ENCODE measurements at places on chromosomes 2 and 18.

DNA sequence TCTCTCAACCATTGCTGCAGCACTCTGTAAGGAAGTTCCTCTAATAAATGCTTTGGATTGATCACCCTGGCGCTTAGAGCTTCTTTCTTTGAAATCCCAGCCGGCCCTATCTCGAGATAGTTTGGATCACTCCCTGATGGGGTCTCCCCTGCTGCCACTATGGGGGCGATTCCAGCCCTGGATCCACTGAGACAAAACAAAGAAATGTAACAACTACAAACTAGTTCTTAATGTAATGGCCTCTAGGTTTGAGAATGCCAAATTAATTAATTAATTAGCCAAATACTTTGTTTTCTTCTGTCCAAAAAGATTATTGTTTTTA lies 15.2 kb downstream of the SRSF7 start:
- peak overlapping the region; percentile 86 for H3K27ac ChIP-seq
- no peak overlapping the region for H3K4me3 ChIP-seq
- DNase-seq = no peak
- no peaks in the 10 kb centered on the region for H3K27me3 ChIP-seq

- peaks cover 6% of the 10 kb centered on the region for H3K4me1 ChIP-seq
- H3K4me3 ChIP-seq = no peak overlapping the region
- no peaks in the 10 kb centered on the region for H3K36me3 ChIP-seq
- no peak for DNase-seq
- no peak overlapping the region for H3K27ac ChIP-seq
These were observed 6.3 kb downstream of the MSGN1 start for GRCh38 chr2:17822445-17823117.

DNA sequence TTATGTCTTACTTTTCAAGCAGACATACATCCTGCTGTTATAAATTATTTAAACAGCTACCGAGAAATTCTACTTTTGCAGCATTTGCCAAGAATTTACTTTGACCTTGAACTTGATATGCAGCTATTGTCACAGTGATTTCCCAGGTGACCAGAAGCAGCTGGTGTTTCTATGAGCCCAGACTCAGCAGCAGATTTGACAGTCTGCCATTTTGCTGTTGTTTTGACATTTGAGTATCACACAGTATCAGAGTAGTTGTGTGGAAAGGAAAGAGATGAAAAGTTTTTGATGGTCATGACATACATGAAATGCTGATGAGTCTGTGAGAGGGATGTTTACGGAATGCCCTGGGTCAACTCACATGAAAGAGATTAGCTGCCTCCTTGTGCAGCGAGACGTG lies 6.6 kb upstream of the CCDC195 start:
- no peaks in the 10 kb centered on the region for H3K36me3 ChIP-seq
- H3K27me3 ChIP-seq = peaks cover 4% of the 10 kb centered on the region
- no peak for DNase-seq
- H3K4me1 ChIP-seq = no peaks in the 10 kb centered on the region

- H3K27me3 ChIP-seq = peaks cover 64% of the 10 kb centered on the region
- H3K27ac ChIP-seq = no peak overlapping the region
- peaks cover 4% of the 10 kb centered on the region for H3K36me3 ChIP-seq
- DNase-seq = no peak
These were observed 14.1 kb downstream of the LAMA3 start for GRCh38 chr18:23703057-23703986.

DNA sequence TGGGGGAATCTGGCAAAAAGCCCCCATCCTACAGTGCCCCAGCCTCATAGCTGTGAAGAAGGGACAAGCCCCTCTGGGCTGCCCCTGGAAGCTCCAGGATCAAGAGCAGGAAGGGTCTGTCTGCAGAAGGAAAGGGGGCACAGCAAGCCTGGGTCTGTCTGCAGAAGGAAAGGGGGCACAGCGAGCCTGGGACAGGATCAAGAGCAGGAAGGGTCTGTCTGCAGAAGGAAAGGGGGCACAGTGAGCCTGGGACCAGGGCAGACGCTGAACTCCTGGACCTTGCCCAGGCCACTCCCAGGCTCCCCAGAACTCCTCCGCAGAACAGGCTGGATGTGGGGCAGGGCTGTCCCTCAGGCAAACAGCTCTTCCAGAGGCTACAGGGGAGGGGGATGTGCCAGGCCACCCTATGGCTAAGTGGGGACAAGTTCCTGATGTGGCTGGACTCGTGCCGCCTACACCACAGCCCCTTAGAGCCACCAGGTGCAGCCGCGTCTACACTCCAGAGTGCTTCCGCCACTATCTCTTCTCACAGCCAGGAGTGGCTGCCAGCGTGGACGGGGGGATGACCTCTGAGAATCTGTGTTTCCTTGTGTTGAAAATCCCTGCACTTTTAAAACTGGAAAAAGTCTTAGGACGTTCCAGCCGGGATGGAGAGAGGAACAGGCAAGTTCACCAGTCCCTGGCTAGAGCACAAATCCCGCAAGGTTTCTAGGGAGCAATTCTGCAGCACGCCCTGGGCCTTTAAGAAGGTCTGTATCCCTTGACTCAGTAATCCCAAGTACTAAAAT lies 20.8 kb downstream of the KIF1A start:
- H3K4me3 ChIP-seq = no peak overlapping the region
- no peaks in the 10 kb centered on the region for H3K36me3 ChIP-seq
- no peaks in the 10 kb centered on the region for H3K4me1 ChIP-seq
- no peak overlapping the region for H3K27ac ChIP-seq
- peak; percentile 2 for DNase-seq
